ENCODE measurements at places on chromosomes 6 and 20.

- DNase-seq: no peak
Measured at GRCh38 chr6:18070486-18070885, 52.0 kb downstream of the NHLRC1 start.

- DNase-seq: no peak
Measured at GRCh38 chr6:96626759-96627364, 63.9 kb downstream of the FHL5 start.

DNA sequence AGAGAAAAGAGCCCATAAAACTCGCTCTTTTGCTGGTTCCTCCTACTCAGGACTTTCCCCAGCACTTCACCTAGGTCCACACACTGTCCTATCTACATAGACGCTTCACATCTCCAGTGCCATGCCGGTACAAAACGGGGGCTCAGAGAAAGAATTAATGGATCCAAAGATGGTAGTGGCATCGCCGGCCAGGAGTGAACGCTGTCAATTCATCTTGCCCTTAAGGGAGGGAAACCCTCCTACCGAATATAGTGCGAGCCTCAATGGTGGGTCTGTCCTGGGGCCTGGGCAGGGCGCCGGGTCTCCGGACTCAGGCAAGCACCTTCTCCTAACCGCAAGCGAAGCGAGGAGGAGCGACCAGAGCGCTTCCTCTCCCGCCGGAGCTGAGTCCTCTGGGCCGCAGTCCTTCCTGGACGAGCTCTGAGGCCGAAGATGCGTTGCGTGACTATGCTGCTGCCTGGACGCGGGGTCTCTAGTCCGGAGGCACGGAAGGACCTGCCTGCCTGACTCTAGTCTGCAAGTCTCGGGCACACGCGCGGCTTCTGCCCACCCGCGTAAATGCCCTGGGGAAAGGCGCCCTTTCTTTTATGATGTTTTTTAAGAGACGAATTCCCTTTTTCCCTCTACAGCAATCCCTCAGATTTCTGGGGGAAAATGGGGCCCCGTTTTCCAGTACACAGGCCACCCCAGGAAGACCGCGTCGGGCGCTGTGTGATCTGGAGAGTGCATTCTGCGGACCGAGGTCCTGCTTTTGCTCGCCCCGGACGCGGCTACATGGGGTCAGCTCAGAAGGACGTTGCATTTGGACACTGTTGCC is 100.1 kb upstream of the PRDM1 start:
- DNase-seq: no peak

GRCh38 chr6:138430361-138431145 is 26.5 kb downstream of the HEBP2 start:
- no peak for DNase-seq

DNA sequence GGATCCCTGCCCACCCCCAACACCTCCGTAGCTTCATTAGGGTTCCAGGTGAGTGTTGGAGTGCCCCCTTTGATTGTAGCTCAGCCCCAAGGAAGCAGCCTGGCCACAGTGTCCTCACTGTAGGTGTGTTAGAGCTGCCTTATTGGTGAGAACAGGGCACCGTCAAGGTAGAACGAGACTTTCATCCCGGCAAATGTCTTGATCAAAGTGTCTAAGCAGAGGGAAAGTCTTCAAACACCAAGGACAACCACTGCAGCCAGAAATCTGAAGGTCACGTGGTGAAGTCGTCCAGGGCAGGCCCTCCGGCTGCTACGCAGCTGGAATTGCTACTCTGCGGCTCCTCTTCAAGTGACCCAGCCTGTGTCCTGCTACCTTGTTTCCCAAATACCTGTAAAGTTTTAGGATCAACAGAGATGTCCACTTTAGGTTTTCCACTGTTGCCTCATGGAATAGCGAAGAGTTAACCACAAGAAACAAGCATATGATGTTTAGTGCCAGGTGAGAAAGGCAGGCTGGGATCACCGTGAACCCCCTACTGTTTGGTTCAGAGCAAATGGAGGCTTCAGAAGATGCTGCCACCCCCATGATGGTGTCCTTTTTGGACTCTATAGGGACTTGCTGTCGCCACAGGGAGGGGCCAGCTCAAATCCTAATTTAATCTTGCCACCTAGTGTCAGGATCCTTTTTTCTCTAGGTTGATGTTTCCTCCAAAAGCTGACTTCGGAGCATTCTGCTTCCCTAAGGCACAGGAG is 1.7 kb upstream of the DLL1 start:
- DNase-seq: no peak

DNA sequence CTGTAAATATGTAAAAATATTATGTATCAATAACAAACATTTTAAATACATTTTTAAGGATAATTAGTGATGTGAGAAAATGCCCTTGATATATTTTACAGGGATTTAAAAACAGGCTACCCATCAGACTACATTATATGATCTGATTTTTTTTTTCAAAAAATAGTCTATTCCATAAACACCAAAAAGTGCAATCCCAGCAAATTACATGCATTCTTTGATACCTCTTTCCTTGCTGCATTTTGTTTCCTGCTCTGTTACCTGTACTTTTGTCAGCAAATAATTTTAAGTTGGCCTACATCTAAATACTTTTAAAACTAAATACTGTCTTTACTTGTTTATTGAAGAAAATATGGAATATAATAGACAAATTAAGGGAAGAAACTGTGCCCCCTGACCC is 306.2 kb upstream of the ARID1B start:
- no peak for DNase-seq

- DNase-seq: no peak
Measured at GRCh38 chr20:4384961-4385360, 336.7 kb upstream of the PRND start.

DNA sequence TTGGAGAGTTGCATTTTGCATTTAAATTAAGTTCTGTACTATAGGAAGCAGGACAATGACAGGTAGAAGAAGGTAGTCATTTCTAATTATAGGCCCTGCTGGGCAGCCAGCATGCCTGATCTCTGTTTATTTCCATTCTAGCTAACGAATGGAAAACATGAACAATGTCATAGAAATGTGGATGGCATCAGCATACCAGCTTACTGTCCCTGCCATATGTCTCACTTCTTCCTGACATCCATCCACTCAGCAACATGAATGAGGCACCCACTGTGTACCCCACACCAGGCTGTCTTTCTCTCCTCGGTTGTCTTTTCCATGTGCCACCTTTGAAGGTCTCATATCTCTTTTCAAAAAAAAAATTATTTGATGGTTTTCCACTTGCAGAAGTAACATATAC is 11.1 kb downstream of the ADTRP start:
- no peak for DNase-seq

DNA sequence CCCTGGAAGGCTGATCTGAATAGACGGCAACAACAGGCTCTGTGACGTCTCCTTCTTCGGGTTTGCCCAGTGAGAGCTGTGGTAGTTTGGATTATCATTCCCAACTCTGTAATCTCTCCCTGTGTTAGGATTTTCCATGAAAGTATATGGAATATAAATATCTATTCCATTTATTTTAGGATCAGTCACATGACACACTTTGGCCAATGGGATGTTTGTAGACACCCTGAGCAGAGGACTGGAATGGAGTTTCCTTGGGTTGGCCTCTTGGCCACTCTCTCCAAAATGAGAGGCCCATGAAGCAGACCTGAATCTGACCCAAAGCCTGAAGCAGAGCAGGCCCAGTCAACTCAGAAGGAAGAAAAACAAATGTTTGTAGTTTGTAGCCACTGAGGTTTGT is 37.2 kb upstream of the UBR2 start:
- no peak for DNase-seq

DNA sequence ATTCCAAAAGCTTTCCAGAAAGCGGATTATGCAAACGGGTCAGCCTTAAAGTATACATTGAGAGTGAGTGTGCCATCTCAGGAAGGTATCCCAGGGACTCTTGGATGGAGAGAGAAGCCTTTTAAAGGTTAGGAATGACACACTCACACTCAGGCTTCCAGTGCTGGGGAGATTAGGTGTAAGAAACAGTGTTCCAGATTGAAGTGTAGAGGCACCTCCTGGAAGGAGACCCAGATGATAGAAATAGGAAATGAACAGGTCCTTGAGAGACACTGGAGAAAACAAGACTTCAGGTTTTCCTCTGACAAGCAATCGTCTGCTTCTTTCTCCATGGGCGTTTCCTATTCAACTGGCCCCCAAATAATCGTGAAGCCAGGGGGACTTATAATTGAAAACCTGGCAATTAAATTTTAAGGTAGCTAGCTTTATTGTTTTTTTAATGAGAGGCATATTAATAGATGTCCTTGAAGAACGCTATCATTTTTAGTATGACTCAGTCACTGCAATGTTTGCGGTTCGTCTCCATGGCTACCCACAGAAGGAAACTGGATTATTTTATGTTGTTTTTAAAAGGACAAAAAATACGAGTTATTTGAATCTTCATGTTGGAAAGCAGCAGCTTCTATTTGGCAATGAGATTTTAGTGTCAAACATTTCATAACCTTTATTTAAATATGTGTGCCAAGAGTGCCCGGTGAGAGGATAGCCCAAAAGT is 85.3 kb downstream of the TRMT6 start:
- no peak for DNase-seq

DNA sequence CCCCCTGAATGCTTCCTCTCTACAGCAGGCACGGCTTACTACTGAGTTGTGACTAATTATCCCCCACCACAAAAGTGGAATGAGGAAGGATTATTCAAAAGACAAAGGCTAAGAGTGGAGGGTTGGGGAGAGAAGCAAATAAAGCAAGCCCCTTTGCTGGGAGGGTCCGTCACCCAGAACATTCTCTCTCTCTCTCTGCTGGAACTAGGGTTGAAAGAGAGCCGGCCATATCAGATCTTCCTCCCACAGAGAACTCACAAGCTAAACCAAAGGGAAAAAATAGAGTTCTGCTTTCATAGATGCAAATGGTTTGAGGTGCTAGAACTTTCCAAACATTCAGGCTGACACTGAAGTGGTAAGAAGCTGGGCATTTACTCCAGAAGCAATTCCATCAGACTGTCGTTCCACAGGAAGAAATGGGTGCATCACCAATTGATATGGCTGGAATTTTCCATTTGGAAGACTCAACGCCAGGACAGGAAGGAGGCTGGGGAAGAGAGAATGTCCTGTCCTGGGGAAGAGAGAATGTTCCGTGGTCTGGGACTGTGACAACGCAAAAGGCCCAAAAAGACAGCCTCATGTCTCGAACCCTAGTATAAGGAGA is 7.9 kb downstream of the ZMYND8 start:
- DNase-seq: no peak

DNA sequence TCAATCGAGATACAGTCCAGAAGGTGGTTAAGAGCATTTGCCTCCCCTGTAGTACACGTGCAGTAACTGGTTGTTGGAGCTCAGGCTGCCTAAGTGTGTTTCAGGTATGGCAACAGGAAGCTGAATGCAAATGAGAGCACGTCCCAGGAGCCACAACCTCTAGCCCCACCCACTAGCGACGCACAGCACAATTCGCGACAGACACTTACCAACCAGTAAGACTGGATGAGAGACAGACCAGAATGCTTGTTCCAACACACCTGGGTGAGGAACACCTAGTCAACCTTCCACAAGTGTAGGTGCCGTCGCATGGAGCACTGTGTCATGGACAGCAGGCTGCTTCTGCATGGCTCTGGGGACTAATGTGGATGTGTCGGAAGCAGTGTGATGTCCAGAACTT is 7.2 kb upstream of the SERPINB1 start:
- no peak for DNase-seq

- no peak for DNase-seq
Measured at GRCh38 chr6:106486236-106486635, 125.7 kb downstream of the CRYBG1 start.

GRCh38 chr20:53958260-53958659 is 112.1 kb downstream of the BCAS1 start:
- DNase-seq: no peak

All from stimulated activated CD8-positive, alpha-beta memory T cell treated with anti-CD3 and anti-CD28 coated beads, Interleukin-12 subunit alpha, Interleukin-12 subunit beta, amount 100 ng/mL, for 4 hours (primary cell).